ENCODE measurements at places on chromosomes 7 and 10.

- DNase-seq, result no peak
Observed at GRCh38 chr10:31467791-31468535, 148.9 kb downstream of the ZEB1 start.

DNA sequence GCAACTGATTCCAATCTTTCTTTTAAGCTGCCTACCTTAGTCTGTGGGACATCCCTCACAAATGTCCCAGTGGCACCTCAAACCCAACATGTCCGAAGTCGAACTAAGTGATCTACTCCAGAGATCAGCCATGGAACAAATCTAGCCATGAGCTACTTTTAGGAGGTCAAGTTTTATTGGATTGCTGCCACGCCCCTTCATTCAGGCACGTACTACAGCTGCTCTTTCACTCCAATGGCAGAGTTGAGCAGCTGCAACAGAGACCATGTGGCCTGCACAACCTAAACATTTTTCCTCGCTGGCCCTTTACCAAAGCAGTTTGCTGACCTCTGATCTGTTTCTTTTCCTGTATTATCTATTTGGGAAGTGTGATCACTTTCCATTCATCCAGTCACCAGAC, 192.4 kb upstream of the CDCA7L start:
- DNase-seq, result no peak

DNA sequence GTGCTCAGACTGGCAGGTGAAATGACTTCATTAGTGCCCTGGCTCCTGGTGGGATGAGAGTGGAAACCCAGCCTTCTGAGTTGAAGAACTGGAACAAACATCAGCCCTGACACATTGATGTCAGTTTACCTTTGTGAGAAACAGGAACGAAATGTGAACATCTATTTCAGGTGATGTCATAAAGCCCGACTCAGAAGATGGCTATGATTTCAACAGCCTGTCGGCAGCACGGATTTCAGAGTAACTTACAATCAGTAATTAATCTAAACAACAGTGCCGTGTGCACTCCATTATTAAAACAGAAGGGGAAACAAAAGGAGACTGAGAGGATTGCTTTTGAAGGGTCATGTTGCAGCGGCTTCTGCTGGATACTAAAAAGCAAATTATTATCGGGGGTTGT, 243.2 kb downstream of the FRMD4A start:
- DNase-seq, result no peak

DNA sequence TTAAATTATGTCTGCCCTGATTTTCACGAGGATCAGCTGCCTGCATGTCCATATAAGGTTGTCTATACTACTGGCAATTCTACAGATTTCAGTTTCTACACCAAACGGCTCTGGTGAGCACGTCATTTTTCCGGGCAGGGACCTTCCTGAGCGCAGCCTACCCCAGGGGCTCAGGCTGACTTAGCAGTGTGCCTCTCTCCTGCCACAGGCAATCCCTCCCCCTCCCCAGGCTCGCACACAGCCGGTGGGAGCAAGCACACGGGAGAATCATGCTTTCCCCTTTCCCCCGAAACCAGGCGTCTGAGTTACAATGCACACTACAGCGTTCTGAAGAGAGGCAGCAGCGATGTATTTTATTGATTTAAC, 1.7 kb downstream of the KLF6 start:
- no peak for DNase-seq

GRCh38 chr10:97889461-97890265, 40.0 kb downstream of the GOLGA7B start:
- no peak for DNase-seq

DNA sequence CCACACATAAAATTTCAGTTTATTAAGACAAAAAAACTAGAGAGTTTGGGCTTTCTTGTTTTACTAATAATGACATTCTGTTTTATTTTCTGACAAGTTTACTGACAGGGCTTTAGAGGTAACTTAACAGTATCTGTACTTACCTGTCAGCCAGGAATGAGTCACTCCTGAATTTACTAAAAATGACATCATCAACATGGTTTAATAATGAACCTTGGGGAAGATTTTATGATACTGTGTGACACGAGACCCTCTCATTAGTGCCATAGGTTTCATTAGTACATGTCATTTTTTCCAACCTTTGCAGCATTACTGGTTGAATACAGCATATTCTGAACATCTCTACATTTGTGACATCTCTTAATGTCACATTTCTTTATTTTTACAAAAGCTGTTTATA, 131.1 kb downstream of the KCND2 start:
- DNase-seq, result no peak

- DNase-seq, result no peak
Observed at GRCh38 chr7:128881458-128882125, 18.9 kb downstream of the ATP6V1F start.

- DNase-seq, result no peak
Observed at GRCh38 chr10:114521255-114521654, 117.0 kb upstream of the AFAP1L2 start.

DNA sequence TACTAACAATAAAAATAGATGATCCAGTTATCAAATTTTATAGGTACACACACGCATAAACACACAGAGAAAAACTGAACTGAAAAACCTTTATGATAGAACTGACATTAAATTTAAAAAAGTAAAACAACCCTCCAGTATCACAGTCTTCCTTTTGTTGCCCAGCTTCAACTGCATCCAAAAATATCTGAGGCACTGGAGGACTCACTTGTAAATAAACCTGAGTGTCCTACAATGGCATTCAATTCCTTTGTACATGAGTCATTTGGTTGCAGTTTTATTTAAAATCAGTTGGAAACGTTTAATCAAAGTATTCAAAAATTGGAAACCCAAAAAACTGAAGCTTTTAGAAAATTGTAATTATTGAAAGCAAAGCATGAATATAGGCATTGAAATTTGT, 265.2 kb upstream of the CSTF2T start:
- DNase-seq, result no peak

- no peak for DNase-seq
Observed at GRCh38 chr10:31926765-31927564, 1.7 kb downstream of the ARHGAP12 start.

- DNase-seq, result no peak
Observed at GRCh38 chr10:88800152-88801125, 2.1 kb upstream of the LIPM start.

- DNase-seq, result no peak
Observed at GRCh38 chr10:52908478-52908877, 135.9 kb upstream of the MBL2 start.

DNA sequence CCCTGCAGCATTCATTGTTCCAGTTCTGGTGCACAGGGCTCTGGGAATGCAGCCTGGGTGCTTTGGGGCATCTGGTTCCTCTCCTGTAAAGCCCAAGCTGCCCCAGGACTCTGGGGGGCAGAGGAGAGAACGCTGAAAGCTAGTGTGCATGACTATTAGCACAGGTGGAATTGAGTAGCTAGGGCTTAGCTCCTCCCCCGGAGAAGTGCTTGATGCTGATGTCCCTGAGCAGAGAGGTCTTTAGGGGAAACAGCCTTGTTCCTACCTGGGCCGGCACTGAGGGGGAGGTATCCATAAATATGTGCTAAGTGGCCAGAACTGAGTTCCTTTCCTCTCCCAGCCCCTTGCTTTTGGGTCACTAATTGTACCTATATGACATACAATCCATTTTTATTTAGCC, 3.9 kb downstream of the ADCY1 start:
- DNase-seq, result no peak

- no peak for DNase-seq
Observed at GRCh38 chr7:107920048-107920772, 29.2 kb downstream of the DLD start.

- DNase-seq, result no peak
Observed at GRCh38 chr7:48045195-48045765, 9.9 kb downstream of the C7orf57 start.

DNA sequence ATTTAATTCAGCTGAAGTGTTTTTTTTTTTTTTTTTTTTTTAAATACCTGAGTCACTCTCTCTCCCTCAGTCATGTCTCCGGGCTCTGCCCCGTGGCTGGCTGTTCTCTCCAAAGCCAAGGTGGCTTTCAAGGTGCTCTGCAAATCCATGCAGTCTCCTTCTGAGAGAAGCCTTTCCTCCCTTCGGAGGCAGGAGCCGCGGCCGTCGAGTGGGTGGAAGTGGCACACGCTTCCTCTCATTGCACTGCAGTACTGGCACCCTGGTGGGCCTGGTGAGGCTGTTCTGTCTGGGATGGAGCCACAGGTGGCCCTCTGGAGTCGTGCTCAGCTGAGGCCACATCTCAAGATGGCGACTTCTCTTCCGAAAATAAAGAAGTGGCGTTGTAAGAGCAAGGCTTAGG, 221.8 kb downstream of the GLRX3 start:
- DNase-seq, result no peak

- DNase-seq, result no peak
Observed at GRCh38 chr7:86320341-86320740, 323.4 kb upstream of the GRM3 start.

DNA sequence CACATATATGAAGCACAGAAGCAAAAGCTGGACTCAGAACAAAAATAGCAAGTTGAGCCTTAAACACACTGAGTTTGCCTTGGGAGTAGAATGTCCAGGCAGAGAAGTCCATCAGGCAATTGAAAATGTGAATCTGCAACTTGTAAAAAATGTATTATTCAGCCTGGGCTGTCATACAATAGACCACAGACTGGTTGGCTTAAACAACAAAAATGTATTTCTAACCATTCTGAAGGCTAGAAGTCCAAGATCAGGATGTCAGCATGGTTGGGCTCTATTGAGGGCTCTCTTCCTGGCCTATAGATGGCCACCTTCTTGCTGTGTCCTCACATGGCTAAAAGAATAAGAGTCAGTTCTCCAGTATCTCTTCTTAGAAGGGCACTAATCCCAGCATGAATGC, 76.5 kb upstream of the CAPZA2 start:
- DNase-seq, result no peak

DNA sequence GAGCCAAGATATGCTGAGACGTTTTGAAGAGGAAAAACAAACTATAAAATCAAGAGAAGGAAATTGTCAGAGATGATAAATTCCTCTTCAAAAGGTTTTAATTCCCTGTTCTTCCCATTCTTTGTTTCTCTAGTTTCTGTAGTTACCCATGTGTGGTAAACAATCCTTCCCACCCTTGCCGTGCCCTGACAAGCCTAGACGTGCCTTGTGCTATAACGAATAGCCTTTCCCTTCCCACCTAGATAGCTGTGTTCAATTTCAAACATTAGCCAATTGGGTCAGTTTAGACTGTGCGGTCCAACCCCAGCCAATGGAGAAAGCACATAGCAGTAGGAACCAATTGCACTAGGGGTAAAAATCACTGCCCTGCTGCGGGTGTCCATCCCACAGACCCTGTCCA, 138.1 kb downstream of the RALA start:
- DNase-seq, result no peak

GRCh38 chr10:124229989-124230634, 136.7 kb upstream of the CHST15 start:
- DNase-seq, result no peak

DNA sequence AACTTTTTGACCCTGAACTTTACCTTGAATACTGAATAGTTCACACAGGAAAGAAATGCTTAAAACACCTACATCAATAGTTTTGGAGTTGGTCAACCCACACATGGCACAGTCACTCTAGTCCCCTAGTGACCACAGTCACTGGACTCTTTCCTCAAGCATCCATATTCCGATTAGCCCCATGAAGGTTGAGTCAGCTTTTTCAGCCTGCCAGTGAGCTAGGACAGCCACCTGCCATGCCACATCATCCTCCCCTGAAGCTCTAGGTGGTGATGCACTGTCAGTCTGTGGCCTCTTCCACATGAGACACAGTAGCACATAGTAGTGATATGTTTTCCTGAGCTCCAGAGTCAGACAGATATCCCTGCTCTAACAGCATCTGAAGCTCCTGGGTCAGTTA, 537.2 kb downstream of the XPNPEP1 start:
- no peak for DNase-seq

GRCh38 chr7:3892686-3893085, 591.6 kb downstream of the SDK1 start:
- DNase-seq, result no peak

GRCh38 chr10:78353636-78354035, 320.0 kb downstream of the RPS24 start:
- DNase-seq, result no peak

- DNase-seq, result no peak
Observed at GRCh38 chr7:121069346-121070100, 81.0 kb downstream of the CPED1 start.
